ENCODE measurements at places on chromosomes 1 and 21. TPM values are rescaled to one million over a fixed set of nuclear protein-coding genes. Genes with fewer than 3 reads are reported as not detected.
A peak's percentile ranks its signal among the peaks of the same experiment; 100 is the strongest.

- no peaks in the 10 kb centered on the region for H3K36me3 ChIP-seq
- no peak overlapping the region for H3K4me3 ChIP-seq
- peaks cover 4% of the 10 kb centered on the region for H3K27me3 ChIP-seq
- no peak overlapping the region for H3K27ac ChIP-seq
These were observed 13.1 kb upstream of the NHLH2 start for GRCh38 chr1:115854005-115854404.

DNA sequence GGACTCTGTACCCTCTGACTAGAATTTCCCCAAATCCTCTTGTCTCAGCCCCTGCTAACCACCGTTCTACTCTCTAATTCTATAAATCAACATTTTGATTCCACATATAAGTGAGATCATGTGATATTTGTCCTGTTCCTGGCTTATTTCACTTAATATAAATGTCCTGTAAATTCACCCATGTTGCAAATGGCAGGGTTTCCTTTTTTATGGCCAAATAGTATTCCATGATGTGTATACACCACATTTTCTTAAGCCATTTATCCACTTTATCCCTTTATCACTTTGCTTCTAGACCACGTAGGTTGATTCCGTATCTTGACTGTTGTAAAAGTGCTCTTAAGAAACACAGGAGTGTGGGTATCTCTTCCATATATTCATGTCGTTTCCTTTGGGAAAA, 8.9 kb downstream of the RNF187 start:
- H3K4me1 ChIP-seq = peaks cover 6% of the 10 kb centered on the region
- H3K4me3 ChIP-seq = no peak overlapping the region
- no peak overlapping the region for H3K27ac ChIP-seq
- no peak for DNase-seq
- no peaks in the 10 kb centered on the region for H3K27me3 ChIP-seq

DNA sequence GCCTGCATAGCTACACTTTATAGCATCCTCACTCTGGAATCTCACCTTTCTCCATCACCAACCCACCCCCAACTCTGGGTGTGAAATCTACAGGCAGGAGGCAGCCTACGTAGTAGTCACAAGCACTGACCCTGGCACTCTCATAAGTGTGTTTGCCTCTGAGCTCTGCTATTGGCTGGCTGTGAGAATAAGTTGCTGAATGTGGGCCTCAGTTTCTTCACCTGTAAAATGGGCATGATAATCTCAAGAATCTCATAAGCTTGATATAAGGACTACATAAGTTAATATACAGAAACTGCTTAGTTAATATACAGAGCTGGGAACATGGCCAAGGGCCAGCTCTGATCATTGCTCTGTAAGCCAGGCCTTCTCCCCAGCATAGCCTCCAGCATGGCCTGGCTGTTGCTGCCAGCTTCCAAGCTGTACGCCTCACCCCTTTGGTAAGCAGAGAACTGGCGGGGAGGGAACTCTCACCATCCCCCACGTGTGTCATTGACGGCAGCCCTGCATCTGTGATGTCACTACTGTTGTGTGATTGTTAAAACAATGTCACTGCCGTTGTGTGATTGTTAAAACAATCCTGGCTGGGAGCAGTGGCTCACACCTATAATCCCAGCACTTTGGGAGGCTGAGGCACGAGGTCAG, 53.3 kb downstream of the SYF2 start:
- no peak overlapping the region for H3K27ac ChIP-seq
- DNase-seq = no peak
- no peak overlapping the region for H3K4me3 ChIP-seq

- no peaks in the 10 kb centered on the region for H3K27me3 ChIP-seq
- no peaks in the 10 kb centered on the region for H3K4me1 ChIP-seq
- no peaks in the 10 kb centered on the region for H3K36me3 ChIP-seq
- no peak for DNase-seq
These were observed 253.2 kb upstream of the RRP15 start for GRCh38 chr1:218031901-218032300.

DNA sequence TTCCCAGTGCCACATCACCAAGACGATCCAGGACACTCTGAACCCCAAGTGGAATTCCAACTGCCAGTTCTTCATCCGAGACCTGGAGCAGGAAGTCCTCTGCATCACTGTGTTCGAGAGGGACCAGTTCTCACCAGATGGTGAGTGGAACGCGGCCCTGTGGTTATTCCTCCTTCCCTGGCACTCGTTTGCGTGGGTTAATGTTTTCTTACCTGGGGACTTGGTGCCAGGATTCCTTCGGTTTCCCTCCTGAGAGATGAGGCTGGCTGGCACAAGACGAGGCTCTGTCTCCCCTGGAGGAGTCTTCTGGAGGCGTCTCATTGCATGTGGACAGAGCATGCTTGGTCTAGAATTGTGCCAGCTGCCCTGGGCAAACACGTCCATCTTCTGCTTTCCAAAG, 29.3 kb downstream of the ATP5PO start:
- H3K4me3 ChIP-seq = no peak overlapping the region
- H3K27me3 ChIP-seq = no peaks in the 10 kb centered on the region
- no peak overlapping the region for H3K27ac ChIP-seq
- DNase-seq = no peak
- no peaks in the 10 kb centered on the region for H3K36me3 ChIP-seq
- H3K4me1 ChIP-seq = no peaks in the 10 kb centered on the region

DNA sequence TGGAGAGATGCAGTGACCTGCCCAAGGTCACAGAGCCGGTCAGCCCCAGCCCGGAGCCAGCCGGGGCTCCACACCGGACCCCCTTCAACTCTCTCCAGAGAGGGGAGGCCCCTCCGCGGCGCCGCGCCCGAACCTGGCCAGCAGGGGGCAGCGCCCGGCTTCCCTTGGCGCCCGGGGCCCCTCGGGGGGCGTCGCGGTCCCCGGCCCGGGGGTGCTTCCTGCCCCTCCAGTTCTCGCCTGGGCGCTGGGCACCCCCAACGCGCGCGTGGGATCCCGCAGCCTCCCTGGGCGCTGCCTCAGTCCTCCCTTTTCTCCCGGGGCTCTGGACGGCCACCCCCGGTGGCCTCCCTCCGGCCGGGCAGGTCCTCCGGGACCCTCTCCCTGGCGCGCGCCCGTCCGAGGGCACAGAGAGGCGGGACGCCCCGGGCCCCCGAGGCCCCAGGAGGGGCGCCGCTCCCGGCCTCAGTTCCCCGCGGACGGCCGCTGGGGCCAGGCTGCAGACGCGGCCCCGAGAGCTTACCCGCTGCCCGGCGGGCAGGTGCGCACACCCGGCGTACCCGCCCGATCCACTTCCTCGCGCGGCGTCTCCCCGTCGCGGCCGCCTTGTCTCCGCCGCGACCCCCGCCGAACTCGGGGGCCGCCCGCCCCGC, 406 bp downstream of the HTR1D start:
- no peak for DNase-seq
- peak overlapping the region; percentile 31 for H3K4me3 ChIP-seq
- peaks cover 30% of the 10 kb centered on the region for H3K27me3 ChIP-seq
- H3K4me1 ChIP-seq = no peaks in the 10 kb centered on the region
- H3K36me3 ChIP-seq = no peaks in the 10 kb centered on the region

GRCh38 chr1:67130673-67131072, 4.1 kb downstream of the C1orf141 start:
- no peak for DNase-seq
- H3K27ac ChIP-seq = no peak overlapping the region
- peaks cover 2% of the 10 kb centered on the region for H3K4me1 ChIP-seq
- H3K36me3 ChIP-seq = no peaks in the 10 kb centered on the region

GRCh38 chr1:165075725-165076370, 280.7 kb downstream of the LMX1A start:
- H3K36me3 ChIP-seq = no peaks in the 10 kb centered on the region
- no peak for DNase-seq
- H3K4me1 ChIP-seq = no peaks in the 10 kb centered on the region
- H3K27me3 ChIP-seq = no peaks in the 10 kb centered on the region

- H3K27me3 ChIP-seq = no peaks in the 10 kb centered on the region
- no peak overlapping the region for H3K4me3 ChIP-seq
- no peak overlapping the region for H3K27ac ChIP-seq
- no peaks in the 10 kb centered on the region for H3K36me3 ChIP-seq
- no peak for DNase-seq
These were observed 176.8 kb downstream of the DISC1 start for GRCh38 chr1:231803353-231803752.

DNA sequence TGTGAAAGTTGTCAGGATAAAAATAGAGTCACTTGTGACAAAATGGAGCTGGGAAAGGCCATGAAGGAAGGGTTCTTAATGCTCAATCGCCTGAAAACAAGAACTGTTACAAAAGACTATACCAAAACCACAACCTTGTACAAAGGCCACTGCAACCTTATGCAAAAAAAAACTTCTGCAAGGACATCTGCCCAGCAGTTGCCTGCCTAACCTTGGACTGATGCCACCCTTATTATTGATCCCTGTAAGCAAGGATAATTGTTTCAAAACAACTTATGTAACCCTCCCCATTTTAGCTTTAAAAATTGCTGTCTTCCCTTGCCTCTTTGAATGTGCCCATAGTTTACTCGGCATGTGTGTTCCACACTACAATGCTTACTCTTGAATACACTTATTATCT, 5.7 kb downstream of the ALG14 start:
- H3K27ac ChIP-seq = no peak overlapping the region
- DNase-seq = no peak
- H3K27me3 ChIP-seq = no peaks in the 10 kb centered on the region
- no peak overlapping the region for H3K4me3 ChIP-seq

GRCh38 chr1:51833700-51834099, 44.8 kb downstream of the NRDC start:
- no peak for DNase-seq
- H3K27ac ChIP-seq = no peak overlapping the region
- H3K4me3 ChIP-seq = no peak overlapping the region
- H3K36me3 ChIP-seq = peaks cover 45% of the 10 kb centered on the region
- no peaks in the 10 kb centered on the region for H3K4me1 ChIP-seq
- no peaks in the 10 kb centered on the region for H3K27me3 ChIP-seq

DNA sequence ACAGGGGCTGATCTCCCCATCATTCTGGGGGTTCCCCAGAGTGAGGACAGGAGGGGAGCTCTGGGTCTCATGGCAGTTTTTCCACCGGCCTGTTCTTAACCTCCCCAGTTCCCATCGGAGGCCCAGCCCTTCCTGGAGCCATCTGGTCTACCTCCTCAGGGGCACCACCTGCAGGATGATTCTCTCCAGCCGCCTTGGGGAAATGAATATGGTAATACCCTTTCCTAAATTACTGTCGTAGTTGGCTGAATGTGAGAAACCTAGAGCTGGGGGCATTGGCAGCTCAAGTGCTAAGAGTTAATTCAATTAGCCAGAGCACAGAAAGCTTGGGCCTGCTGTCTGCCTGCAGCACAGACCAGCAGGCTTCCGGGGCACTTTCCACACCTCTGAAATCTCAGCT, 64.9 kb downstream of the TAS1R2 start:
- no peaks in the 10 kb centered on the region for H3K4me1 ChIP-seq
- no peaks in the 10 kb centered on the region for H3K27me3 ChIP-seq
- H3K4me3 ChIP-seq = no peak overlapping the region
- H3K36me3 ChIP-seq = no peaks in the 10 kb centered on the region
- no peak overlapping the region for H3K27ac ChIP-seq

- no peak for DNase-seq
- H3K4me3 ChIP-seq = no peak overlapping the region
- no peak overlapping the region for H3K27ac ChIP-seq
- H3K4me1 ChIP-seq = no peaks in the 10 kb centered on the region
- no peaks in the 10 kb centered on the region for H3K27me3 ChIP-seq
These were observed 30.7 kb upstream of the SLC19A1 start for GRCh38 chr21:45572783-45573451.

DNA sequence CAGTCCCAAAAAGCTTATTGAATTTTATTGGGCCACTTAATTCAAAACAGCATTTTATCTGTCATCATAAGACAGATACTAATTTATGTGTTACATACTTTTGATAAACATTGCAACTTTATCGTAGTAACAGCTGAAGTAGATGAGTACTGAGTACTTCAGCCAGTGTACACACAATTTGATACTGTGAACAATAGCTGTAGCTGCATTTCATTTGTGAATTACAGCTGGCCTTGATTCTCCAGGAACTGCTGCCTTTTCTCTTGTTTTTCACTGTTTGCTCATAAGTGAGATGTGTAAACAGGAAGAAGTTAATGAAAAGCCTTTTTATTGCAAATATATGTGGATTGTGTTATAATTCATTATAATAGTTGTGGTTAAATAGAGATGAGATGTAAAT, 10.2 kb downstream of the UAP1 start:
- H3K4me3 ChIP-seq = no peak overlapping the region
- DNase-seq = no peak
- no peaks in the 10 kb centered on the region for H3K27me3 ChIP-seq
- no peaks in the 10 kb centered on the region for H3K36me3 ChIP-seq

DNA sequence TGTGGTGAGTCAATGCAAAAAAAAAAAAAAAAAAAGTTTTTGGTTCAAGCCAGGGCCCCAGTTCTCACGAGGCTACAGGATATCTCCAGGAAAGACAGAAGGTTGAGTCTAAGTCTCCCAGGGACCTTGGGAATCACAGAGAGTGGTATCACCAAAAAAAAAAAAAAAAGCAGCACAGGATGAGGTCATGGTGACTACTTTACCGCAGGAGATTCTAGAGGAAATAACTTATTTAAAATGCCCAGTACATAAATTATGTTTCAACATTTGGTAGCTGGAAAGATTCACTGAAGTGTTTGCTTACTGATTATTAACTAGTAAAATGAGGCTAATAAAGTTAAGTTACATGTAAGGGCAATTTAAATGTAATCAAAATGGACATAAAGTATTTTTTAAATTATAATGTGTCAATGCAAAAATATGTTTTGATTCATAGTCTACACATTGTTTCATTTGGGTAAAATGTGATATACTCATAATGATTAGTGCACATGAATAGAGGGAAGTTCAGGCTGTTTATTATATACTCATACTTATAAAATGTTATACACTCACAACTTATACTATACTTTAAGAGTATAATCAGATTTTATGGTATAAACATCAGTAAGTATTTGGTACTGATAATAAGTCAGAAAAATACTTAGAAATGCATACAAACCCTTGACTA, 84.1 kb downstream of the PLPPR5 start:
- H3K36me3 ChIP-seq = no peaks in the 10 kb centered on the region
- no peak for DNase-seq
- H3K27me3 ChIP-seq = no peaks in the 10 kb centered on the region
- no peak overlapping the region for H3K27ac ChIP-seq

- H3K4me1 ChIP-seq = no peaks in the 10 kb centered on the region
- no peaks in the 10 kb centered on the region for H3K27me3 ChIP-seq
- H3K36me3 ChIP-seq = no peaks in the 10 kb centered on the region
- no peak overlapping the region for H3K27ac ChIP-seq
- no peak overlapping the region for H3K4me3 ChIP-seq
These were observed 24.1 kb upstream of the EIF4G3 start for GRCh38 chr1:21200767-21201166.

TFF2 gene
- polyA plus RNA-seq = 0.41 TPM

IFNAR2 gene
- 36.9 TPM for polyA plus RNA-seq

ANKRD35 gene
- polyA plus RNA-seq = 2.7 TPM

C1QB gene
- 159 TPM for polyA plus RNA-seq

TACSTD2 gene
- polyA plus RNA-seq = 132 TPM
